Stimulated activated CD4-positive, alpha-beta T cell treated with anti-CD3 and anti-CD28 coated beads, Interleukin-4, amount 100 ng/mL, for 48 hours (primary cell): ENCODE measurements at places on chromosomes 5 and 9.
A peak's percentile ranks its signal among the peaks of the same experiment; 100 is the strongest.

GRCh38 chr9:135887021-135887507 is 20.3 kb downstream of the CAMSAP1 start:
- no peak for DNase-seq

DNA sequence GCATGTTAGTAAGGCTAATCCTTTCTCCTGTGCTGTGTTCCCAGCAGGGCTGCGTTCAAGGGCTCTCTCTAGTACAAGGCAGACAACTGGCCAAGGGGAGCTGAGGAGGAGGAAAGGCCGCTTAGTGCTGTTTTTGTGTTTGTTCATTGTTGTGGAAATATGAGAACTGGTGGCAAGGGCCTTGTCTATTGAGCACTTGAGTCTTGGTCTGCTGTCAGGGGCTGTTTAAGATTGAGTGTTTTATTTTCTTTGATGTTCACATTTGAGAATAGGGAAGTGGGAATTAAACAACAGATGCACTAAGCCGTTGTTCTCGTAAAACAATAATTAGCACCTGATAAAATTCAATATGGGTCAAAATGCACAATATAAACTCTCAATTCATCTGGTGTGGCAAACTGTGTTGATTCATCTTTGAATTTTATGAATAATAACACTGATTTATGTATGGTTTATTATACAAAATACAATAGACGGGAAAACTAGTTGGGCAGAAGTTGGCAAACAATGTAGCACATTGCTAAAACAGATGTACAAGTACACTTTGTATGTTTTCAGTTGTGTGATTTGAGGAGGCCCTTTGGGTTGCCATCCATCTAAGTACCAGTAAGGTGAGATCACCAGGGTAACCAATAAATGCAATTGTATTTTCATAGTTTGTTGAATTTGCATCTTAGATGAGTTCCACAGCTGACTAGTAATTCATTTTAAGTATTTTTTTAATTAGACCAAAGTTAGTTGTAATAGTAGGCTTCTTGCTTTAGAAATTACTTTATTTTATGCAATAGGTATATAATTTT is 97.6 kb upstream of the GRHPR start:
- DNase-seq, result no peak

DNA sequence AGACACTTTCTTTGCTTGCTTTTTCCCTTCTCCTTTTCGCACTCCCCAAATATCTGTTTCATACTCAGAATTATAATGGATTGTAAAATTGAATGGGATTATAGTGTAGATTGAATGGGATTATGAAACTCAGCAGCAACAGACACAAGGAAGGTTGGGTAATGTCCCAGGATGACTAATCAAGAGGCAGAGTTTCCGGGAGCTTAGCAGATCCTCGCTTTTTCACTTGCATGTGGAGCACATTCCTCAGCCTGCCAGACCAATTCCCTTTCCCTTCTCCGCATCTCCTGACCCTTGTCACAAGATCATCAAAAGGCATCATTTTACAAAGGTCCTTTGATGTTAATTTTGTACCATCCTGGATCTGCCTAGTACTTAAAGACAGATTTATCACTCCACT is 55.1 kb upstream of the SLC1A1 start:
- DNase-seq, result no peak

DNA sequence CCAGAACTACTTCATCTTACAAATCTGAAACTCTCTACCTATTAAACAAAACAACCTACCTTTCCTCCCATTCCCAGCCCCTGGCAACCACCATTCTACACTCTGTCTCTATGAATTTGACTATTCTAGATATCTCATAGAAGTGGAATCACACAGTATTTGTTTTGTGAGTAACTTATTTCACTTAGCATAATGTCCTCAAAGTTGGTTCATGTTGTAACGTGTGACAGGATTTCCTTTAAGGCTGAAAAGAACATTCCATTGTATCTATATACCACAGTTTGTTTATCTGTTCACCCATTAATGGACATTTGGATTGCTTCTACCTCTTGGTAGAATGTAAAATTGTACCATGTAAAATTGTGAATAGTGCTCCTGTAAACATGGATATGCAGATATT is 70.1 kb upstream of the NXNL2 start:
- DNase-seq, result no peak

DNA sequence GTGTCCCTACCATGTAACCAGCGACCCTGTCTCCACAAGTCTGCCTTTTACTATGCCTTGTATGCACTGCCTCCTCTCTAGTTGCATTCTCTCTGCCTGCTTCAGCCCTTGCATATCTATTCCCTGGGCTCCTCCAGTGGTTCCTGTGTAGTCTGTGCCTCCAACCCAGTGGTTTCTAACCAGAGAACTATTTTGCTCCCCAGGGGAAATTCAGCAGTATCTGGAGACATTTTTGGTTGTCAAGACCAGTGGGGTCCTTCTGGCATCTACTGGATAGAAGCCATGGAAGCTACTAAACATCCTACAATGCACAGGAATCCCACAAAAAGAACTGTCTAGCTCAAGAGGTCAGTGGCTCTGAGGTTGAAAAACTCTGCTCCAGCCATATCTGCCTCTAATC is 224.1 kb upstream of the RASEF start:
- DNase-seq, result no peak

DNA sequence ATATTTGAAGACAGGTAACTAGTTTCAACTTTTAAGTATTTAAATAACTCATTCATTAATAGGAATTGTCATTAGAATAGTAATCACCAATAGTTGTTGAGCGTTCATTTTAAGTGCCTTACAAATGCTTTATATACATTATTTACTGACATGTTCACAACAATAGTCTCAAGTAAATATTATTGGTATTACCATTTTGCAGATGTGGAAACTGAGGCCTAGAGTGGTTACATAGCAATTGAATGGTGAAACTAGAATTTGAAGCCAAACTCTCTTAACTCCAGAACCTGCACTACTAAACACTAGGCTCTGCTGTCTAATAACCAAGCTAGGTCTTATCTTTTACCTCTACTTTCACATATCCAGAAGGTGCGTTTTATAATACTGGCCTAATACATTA is 4.8 kb upstream of the HSPA9 start:
- DNase-seq, result no peak

GRCh38 chr9:88680041-88680440 is 145.1 kb downstream of the NXNL2 start:
- DNase-seq, result no peak

DNA sequence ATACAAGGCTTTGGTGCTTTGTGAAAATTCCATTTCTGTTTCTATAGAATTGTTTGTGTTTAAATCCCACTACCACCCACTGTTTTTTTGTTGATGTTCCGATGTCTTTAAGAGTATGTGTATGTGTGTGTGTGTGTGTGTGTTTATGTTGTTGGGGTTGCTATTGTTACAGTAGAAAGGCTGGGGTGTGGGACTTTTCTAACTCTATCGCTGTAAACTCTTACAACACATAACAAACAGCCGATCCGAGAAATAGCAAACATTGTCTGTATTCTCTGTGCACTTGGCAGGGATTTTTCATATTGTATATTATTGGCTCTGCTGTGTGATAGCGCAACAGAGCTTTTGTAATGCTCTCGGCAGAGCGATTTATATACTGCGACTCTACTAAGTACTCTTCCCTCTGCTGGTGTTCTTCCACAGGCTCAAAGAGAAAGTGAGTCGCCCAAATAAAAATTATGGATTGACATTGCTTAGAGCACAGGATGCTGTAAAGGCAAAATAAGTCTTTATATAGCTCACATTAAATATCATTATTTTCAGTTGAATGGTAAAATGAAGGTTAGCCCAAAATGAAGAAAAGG is 492.2 kb upstream of the ARRDC3 start:
- DNase-seq, result no peak

GRCh38 chr5:180294913-180295555 is 3.2 kb upstream of the MAPK9 start:
- DNase-seq, result no peak

DNA sequence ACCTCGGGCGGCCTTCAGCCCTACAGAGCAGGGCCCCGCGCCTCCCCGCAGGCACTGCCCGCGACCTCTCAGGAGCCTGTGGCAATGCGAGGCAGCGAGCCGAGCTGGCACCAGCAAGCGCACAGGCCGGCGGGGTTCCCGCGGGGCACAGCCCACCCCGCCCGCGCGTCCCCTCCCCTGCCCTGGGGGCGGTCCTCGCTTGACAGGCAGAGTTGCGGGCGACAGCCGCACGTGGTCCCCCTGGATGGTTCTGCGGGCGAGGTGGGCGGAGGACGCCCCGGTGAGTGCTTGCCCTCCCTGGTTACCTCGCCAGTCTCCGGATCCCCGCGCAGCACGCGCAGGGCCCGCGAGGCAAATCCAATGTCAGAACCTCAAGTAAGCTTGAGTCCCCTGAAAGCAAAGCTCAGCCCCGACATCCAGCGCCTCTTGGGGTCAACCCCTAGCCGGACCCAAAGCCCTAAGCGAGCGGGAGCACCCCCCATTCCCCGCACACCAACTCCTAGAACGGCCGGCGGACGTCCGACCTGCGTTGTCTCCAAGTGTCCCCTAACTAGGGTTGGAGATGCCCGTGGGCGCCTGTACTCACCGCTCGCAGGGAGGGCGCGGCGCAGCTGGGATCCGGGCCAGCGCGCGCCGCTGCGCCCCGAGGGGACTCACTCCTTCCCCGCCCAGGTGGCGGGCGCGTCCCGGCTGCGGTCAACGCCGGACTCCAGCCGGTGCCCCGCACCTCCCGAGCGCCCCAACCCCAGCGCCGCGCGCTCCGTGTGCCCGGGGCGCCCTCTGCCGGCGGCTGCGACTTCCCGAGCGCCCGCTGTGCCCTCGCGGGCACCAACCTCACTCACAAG is at the start of gene DRD1:
Gene DRD1, minus strand, starts transcription at position 123 of the 845 bp plus-strand sequence. CDS start 1,083 bp downstream, outside the sequence.
- peak; percentile 48 for DNase-seq

- DNase-seq, result no peak
These were observed 230.8 kb upstream of the NR4A3 start for GRCh38 chr9:99590840-99591239.

DNA sequence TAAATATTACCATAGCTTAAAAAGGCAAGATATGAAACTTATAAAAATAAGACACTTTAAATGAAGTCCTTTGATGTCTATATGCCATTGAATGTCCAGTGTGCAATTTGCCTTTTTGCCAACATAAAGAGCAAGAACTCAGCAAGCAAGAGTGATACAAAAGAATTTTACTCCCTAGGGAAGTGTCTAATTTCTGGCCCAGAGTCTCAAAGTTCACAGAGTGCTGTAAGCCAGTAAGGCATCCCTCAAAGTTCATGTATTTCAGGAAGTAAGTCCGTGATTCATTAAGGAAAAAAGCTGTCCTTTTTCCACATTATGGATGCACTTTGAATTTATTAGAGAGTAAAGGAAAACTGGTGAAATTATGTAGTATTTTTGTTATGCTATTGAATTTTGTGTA is 185.2 kb downstream of the CCDC171 start:
- DNase-seq, result no peak

- DNase-seq, result no peak
These were observed 480 bp upstream of the CCDC69 start for GRCh38 chr5:151224372-151224771.

DNA sequence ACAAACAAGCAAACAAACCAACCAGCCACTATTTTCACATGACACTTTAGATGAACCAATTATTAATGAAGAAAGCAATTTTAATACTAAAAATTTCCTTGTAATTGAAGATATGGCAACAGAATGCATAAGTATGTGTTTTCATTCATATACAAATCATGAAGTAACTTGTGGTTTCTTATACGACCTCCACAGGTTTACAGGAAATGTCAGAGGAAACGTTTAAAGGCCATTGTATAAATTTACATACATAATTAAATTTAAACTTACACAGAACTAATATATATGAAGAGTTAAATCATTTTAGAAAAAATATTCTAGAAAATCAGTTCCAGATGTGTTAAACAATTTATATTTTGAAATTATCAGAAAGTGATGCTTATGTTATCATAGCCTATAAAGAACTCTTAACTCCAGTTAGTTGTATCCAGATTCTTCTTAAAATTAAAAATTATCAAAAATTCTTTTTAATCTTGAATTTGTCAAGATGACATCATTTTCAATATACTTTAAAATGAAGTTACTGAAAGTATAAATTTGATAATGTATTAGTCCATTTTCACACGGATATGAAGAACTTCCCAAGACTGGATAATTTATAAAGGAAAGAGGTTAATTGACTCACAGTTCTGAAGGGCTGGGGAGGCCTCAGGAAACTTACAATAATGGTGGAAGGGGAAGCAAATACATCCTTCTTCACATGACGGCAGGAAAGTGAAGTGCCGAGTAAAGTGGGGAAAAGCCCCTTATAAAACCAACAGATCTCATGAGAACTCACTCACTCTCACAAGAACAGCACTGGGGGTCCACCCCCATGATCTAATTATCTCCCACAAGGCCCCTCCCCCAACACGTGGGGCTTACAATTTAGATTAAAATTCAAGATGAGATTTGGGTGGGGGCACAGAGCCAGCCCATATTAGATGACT is 192.0 kb downstream of the PIK3R1 start:
- no peak for DNase-seq

DNA sequence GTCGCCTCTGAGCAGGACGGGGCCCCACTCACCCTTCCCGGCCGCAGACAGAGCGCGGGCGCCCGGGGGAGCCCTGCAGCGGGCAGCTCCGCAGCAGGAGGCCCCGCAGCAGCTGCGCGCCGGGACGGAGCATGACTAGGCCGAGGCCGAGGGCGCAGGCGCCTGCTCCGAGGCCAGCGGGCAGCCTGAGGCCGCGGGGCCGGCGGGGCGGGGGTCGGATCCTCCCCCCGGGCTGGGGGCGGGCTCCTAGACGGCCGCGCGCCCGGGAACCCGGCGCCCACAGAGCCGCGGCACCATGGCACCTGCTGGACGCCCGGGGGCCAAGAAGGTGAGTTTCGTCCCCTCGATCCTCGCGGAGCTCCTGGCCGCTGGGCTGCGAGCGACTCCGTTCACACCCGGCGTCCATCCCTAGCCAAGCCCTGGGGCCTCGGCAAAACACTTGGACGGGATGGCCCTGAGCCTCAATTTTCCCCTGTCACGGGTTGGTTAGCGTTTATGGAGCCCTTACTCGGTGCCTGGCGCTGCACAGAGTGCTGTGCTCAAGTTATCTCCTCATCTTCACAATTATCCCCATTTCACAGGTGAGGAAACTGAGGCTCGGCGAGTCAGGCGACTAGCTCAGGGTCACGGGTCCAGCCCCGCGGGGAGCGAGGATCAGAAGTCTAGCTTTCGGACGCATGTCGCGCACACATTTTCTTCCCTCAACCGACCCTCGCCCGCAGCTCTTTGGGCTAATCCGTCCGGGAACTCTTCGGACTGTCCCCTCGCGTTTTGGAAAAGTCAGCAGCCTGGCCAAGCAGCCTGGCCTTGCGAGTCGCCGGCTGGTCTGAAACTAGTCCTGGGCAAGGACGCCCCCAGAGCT is at the start of the genes BHMT2 and DMGDH:
Gene BHMT2, plus strand, starts transcription at position 280 of the 862 bp plus-strand sequence. Its CDS starts 16 bp downstream, at position 296.
Gene DMGDH, minus strand, starts transcription at position 187 of the 862 bp plus-strand sequence. Its CDS starts 54 bp downstream, at position 133.
- DNase-seq, result no peak

GRCh38 chr9:22307013-22307711 is 139.5 kb upstream of the DMRTA1 start:
- DNase-seq, result no peak

- no peak for DNase-seq
These were observed 88.8 kb downstream of the OTULIN start for GRCh38 chr5:14753292-14753691.

GRCh38 chr9:110835404-110835803 is 166.8 kb downstream of the MUSK start:
- DNase-seq, result no peak

DNA sequence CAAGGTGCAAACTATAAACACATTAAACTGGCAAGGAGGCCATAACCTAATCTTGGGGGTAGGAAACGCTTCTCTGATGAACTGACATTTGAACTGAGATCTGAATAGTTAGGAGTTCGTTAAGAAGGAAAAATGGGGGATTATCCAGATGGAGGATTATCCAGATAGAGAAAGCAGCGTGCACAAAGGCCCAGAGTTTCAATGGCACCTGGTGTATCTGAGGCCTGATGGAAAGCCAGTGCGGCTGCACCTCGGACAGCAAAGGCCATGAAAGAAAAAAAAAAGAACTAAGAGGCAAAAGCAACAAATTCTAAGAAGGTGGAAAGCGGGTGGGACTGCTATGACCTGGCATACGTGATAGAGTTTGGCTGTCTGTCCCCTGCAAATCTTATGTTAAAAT is 13.0 kb upstream of the CTNNAL1 start:
- DNase-seq, result no peak
